Occipital lobe (tissue), 3 donors: ENCODE measurements at places on chromosomes 7 and 10. TPM values are rescaled to one million over a fixed set of nuclear protein-coding genes. Genes with fewer than 3 reads are reported as not detected.

The PNLIP gene
- not detected for total RNA-seq

The LHFPL3 gene
- total RNA-seq: 26.2 TPM

The HGF gene
- total RNA-seq: 5.9 TPM

The SPDYE9 gene
- not detected for total RNA-seq

The PDCD4 gene
- total RNA-seq: 61.1 TPM

The GRID1 gene
- total RNA-seq: 16.5 TPM

The RBP4 gene
- total RNA-seq: 1.4 TPM
